ENCODE measurements at places on chromosomes 13 and 19.

GRCh38 chr19:39401549-39402345 lies 4.9 kb upstream of the ZFP36 start:
- no peak for DNase-seq

DNA sequence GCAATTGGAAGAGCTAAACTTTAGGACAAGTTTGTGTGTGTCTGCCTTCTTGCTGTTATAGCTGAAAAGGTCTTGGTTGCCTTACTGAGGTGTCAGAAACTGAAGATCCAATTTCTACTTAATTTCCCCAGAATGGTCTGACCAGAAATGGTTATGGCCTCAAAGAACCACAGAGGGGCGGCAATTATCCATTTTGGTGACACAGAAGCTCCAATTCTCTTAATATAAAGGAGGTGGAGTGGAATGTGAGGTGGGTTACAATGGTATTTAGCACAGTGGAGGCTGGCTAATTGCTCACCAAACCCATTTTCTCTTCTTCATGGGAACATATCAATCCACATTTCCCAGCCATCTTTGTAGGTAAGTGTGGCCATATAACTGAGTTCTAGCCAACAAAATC lies 1157.2 kb downstream of the OLFM4 start:
- no peak for DNase-seq

GRCh38 chr13:48194379-48194754 lies 38.6 kb upstream of the ITM2B start:
- no peak for DNase-seq

DNA sequence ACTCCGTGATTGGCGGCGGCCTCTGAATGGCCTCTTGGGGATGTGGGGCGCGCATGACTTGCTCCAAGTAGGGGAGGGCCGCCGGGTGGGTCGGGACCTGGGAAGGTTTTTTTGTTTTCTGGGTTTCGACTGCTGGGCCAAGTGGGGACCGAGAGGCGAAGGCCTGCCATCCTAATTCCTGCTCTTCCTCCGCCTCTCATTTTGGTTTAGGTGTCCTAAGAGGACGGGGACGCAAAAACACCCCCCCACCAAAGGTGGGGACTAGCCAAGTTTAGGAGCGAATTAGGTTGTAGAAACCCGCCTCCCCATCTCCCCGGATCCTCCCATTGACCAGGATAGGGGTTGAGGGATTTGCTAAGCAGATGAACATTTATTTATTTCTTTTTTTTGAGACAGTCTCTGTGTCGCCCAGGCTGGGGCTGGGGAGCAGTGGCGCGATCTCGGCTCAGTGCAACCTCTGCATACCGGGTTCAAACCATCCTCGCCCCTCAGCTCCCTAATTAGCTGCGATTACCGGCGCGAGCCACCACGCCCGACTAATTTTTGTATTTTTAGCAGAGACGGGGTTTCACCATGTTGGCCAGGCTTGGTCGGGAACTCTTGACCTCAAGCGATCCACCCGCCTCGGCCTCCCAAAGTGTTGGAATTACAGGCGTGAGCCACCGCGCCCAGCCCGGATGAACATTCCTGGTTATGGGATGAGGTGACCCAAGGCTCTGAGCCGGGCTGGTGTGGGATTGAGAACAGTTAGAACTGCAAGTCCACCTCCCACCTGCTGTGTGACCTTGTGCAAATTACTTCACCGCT lies 838 bp downstream of the PPP2R1A start:
- DNase-seq: no peak

GRCh38 chr13:27170221-27170515 lies 1.4 kb downstream of the USP12 start:
- DNase-seq: no peak

DNA sequence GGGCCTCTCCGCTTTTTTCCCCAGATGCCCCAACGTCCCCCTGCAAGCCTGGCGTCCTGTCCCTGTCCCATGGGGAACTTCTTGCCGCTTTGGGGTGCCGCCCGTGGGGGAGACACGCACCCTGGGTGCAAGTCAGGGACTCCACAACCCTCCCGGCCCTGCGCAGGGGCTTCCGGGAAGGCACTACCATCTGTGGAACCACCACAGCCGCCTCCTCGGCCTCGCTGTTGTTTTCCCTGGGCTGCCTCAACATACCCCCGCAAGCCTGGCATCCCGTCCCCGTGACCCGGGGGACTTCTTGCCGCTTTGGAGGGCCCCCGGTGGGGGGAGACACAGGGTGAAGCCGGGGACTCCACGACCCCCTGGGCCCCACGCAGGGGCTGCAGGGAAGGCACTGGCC lies 238.4 kb downstream of the TUBA3C start:
- DNase-seq: no peak

- DNase-seq: no peak
Observed at GRCh38 chr13:112889351-112890290, 79.4 kb upstream of the MCF2L start.

- DNase-seq: peak; percentile 64
Observed at GRCh38 chr19:45638930-45639729, at the start of gene EML2. Gene EML2, minus strand, starts transcription at chr19:45639397. Its CDS starts 21 bp downstream, at chr19:45639376.

GRCh38 chr19:57231686-57232085 lies 863 bp downstream of the AURKC start:
- no peak for DNase-seq

DNA sequence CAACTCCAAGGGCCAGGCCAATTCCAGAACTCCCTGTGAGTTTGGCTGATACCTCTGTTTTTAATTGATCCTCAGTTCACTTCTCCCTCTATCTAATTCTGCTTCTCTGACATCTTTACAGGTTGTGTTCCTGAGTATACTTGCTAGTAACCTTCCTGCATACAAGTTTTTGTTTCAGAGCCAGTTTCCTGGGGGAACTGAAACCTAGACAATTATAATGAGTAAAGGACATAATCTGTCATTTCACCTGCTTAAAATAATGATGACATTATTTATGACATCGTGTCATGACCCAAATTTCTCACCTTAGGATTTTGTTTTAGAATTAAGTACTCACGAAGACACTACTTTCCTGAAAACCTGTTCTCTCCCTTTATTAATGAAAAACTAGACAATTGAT lies 12.5 kb upstream of the MYCBP2 start:
- DNase-seq: no peak

DNA sequence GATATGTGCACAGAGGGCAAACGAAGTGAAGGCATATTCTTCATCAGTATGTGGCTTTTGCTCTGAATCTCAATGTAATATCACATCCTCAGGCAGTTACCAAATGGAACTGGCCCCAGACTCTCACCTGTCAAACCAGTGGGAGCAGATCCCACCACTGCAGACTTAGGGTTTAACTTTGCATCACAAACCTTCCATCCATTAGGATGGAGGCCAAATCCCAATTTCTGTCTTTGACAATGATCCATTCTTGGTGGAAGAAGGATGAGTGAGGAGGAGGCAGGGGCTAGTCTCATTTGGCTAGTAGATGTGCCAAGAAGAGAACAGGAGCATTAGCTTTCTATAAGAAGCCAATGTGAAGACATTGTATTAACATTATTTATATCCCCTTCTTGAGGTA lies 413.5 kb upstream of the SPRY2 start:
- no peak for DNase-seq

- DNase-seq: no peak
Observed at GRCh38 chr19:29606420-29606747, 301 bp downstream of the POP4 start.

GRCh38 chr19:12112701-12113100 lies 27.4 kb downstream of the ZNF20 start:
- DNase-seq: no peak

DNA sequence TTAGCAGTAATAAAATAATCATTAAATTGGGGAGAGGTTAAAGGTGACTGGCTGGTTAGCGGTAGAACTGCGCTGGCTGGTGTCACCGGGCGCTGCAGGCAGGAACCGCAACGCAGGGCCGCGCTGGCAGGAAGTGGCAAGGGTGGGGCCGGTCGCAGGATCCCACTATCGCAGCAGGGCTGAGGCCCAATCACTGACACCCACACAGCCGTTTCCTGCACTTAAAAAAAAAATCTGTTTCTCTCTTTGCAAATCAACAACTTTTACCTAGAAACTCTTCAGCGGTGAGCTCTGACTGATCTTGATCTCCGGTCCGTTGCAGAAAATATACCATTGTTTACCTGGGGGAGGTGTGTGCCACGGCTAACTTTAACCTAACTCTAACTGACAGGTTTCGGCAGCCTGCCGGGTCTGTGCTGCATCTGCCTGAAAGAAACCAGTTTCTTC lies 46.9 kb downstream of the KLF2 start:
- no peak for DNase-seq

- no peak for DNase-seq
Observed at GRCh38 chr13:25207291-25207810, 35.3 kb upstream of the AMER2 start.

All from right forelimb (tissue), 1 donor.